Central memory CD4-positive, alpha-beta T cell (primary cell): ENCODE measurements at places on chromosomes 3 and 15.

DNA sequence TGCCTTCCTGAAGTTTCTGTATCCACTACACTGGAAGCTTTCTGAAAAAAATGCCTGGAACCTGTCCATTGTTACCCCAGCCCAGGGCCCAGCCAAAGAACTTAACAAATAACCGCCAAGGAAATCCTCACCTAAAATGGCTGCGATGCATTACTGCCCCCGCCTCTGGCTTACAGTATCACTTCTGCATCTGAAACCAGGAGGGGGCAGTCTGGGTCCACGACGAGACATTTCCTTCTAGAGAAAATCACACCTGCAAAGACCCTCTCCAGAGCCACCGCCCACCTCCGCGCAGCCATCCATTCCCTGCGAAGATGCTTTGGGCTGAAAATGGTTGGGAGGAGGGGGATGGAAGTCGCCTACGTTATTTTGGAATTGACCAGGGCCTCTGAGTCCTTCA is 22.4 kb upstream of the CELF6 start:
- DNase-seq = peak; percentile 8

- no peak for DNase-seq
These were observed 43.1 kb downstream of the AMOTL2 start for GRCh38 chr3:134330883-134331810.

- no peak for DNase-seq
These were observed 1042.3 kb downstream of the DIPK2A start for GRCh38 chr3:145013931-145014330.

GRCh38 chr15:50238255-50238654 is 27.3 kb downstream of the HDC start:
- DNase-seq = no peak

- no peak for DNase-seq
These were observed 272.7 kb downstream of the RPLP1 start for GRCh38 chr15:69725275-69725674.

- DNase-seq = no peak
These were observed 172.0 kb upstream of the CD96 start for GRCh38 chr3:111369958-111370357.

- DNase-seq = no peak
These were observed 212.8 kb upstream of the C2CD4B start for GRCh38 chr15:62377736-62378480.

GRCh38 chr3:126070146-126070545 is 13.8 kb downstream of the SLC41A3 start:
- DNase-seq = no peak

GRCh38 chr3:42501321-42501680 is 1.1 kb upstream of the VIPR1 start:
- DNase-seq = no peak

DNA sequence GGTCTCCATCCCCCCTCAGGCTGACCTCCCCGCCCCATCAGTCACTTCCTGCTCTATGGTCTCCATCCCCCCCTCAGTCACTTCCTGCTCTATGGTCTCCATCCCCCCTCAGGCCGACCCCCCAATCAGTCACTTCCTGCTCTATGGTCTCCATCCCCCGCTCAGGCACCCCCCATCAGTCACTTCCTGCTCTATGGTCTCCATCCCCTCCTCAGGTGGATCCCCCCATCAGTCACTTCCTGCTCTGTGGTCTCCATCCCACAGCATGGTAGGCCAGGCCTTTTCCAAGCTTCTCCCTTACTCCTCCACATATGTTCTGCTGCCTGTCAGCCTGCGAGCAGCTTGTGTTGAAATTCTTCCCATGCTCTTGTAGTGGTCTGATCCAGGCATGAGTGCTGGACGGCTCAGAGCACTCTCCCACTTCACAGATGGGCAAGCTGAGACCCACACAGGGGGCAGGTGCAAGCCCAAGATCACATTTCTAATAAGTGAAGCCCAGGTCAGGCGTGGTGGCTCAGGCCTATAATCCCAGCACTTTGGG is 36.8 kb downstream of the BDH1 start:
- DNase-seq = no peak

DNA sequence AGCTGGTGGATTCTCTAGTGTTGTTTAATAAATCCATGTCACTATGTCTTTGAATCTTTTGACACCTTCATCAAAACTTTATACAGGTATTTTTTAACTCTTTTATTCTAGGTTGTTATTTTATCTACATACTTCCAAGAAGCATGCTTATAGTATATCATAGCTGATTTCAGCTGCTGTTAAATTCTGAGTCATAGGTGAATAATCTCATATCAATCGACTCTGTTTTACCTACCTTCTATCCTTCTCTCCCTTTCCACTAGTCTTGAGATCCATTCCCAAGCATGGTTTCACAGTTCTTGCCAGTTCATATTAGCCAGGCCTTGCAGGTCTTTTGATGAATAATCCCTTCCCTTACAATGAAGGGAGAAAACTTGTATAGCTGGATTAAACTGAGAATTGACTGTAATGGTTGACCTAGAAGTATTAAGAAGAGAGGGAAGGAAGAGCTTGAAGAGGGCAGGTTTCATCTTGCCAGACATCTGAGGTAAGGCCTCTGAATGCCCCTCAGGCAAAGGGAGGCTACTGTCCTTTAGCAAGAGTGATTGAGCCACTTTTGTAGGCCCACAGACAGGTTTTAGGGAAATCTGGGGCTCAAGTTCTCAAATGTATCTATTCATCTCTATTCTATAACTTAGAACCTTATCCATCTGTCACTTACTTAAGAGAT is 146.4 kb downstream of the EPHA6 start:
- DNase-seq = no peak

- DNase-seq = no peak
These were observed 10.9 kb downstream of the KCNAB1 start for GRCh38 chr3:156131241-156131640.

DNA sequence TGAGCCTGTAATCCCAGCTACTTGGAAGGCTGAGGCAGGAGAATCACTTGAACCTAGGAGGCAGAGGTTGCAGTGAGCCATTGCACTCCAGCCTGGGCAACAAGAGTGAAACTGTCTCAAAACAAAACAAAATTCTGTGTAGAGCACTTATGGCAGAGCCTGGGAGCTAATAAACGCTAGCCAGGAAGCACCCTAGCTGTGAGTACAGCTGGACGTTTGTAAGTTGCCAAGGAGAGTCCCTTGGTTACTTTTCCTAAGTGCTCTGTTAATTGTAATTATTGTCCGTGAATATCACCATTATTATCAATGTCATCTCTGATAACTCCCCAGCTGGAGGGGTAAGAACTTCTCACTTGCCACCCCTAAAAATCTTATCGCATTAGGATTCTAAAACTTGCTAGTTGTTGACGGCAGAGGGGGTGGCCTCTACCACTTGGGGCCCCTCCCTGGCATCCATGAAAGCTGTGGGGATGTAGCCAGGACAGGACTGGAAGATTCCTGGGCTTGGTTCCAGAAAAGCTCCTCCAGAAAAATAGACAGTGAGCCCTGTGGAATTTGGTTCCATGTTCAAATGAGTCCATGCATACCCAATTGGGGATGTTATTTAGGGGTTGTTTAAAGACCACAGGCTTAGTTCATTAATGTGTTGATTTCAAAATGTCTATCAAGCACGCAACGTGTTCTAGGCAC is 9.9 kb upstream of the KLHL25 start:
- DNase-seq = no peak

GRCh38 chr3:192826214-192827006 is 91.2 kb downstream of the MB21D2 start:
- DNase-seq = no peak

DNA sequence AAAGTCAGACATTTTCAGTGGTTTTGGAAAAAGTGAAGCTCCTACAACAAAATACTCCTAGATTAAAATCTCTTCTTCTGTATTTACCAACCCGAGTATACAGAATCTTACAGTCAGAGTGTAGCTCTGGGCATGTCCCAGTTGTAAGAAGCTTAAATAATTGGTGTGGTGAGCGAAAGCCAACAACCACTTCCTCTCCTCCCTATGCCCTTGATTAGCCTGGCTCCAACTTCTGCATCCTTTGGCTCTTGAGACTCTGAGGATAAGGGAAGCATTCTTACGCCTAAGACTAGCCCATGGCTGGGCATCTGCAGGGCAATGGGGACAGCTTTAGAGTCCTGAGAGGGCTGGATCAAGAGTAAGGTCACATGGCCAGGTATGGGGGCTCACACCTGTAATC is 25.5 kb downstream of the RFT1 start:
- DNase-seq = no peak

- DNase-seq = no peak
These were observed 17.1 kb downstream of the MGLL start for GRCh38 chr3:127805026-127805753.

DNA sequence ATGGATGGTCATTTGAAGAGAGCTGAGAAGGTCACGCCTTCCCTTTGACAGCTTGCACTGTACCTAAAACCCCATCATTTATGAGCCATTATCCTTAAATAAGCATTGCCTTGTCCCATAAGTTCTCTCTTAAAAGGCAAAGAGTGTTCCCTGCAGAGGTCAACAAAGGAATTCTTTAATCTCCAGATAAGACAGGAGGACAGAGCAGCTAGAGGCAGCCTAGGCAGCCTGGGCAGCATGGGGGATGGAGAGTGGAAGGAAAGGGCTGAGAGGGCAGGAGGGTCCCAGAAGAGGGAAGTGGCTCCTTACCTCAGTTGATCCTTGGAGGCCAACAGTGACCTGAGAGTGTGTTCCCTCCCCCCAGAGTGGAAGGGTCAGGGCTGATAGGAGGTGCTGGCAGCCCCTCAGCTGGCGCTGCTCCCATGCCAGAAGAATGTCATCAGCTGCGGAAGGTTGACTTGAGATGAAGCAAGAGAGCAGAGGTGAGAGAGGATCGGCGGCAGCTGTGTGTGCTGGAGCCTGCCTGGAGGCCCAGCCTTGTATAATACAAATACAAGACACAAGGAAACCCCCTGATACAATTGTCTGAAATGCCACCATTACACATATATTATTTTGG is 12.8 kb downstream of the KBTBD13 start:
- no peak for DNase-seq

DNA sequence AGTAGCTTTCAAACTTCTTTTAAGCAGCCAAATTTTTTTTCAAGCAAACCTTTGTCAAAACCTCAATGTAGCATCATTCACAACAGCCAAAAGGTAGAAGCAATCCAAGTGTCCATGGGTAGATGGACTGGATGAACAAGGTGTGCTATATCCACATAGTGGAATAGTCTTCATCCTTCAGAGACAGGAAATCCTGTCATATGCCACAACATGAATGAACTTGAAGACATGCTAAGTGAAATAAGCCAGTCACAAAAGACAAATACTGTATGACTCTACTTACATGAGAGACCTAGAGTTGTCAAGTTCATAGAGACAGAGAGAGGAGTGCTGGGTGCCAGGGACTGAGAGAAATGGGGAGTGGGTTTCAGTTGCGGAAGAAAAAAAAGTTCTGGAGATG is 87.6 kb downstream of the SRGAP3 start:
- DNase-seq = no peak

GRCh38 chr3:129615751-129616281 is 9.3 kb upstream of the PLXND1 start:
- DNase-seq = no peak

- no peak for DNase-seq
These were observed 93.1 kb downstream of the GMPS start for GRCh38 chr3:155963570-155963969.

DNA sequence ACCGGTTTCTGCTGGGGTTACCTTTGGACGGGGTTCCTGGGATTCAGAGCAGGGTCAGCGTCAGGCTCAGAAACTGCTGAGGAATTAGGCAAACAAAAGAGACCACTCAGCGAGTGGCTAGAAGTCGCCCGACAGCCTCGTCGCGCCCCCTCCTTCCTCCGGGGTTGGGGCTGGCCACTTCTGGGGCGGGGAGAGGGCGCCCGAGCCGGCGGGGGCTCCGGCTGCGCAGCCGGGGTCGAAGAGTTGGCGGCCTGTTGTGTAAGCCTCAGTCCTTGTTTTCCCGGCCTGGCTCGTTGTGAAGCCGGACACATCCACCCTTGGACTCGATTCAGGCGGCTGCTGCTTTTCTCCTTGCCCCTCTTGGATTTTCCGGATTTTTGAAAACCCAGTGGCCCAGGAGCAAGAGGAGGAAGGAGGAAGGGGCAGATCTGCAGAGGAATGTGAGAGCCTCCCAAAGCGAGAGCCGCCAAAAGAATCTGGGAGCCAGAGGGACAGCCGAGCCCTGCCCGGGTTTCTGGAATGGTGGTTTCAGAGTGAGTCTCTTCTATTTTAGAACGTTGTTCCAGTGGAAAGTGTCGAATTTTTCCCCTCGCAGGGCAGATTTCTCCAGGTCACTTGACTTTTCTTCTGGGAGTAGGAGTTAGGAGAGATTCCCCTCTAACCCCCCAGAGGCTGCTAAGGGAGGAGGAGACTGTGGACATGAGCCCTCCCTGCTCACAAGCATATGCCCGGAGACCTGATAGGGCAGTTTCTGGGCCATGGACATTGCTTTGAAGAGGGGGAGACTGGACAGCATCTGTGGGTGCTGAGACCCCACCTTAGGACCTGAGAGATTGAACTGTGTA is 666 bp downstream of the SNX33 start:
- no peak for DNase-seq

- DNase-seq = no peak
These were observed 15.5 kb downstream of the LNP1 start for GRCh38 chr3:100416863-100417262.

DNA sequence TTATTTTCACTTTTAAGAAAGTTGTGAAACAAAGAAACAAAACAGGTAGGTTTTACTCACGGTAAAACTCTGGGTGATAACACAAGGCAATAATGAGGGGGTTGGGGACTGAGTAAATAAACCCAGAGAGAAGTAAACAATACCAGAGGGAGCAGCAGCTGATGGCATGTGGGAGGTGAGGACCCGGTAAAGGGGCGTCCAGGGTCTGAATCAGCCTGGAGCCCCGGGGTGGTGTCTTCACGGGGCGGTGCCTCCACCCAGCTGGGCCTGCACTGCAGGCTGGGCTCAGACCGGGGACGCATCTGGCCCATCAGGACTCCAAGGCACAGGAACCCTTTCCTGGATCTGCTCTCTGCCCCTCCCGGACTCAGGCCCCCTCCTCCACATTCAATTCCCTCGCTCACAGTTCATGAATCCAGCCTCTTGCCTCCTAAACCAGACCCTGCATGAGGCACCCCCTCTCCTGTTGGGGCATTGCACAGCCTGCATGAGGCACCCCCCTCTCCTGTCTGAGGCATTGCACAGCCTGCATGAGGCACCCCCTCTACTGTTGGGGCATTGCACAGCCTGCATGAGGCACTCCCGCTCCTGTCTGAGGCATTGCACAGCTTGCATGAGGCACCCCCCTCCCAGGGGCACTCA is 73.9 kb upstream of the MFGE8 start:
- no peak for DNase-seq

- DNase-seq = no peak
These were observed 75.8 kb upstream of the OSTN start for GRCh38 chr3:191123231-191123630.

DNA sequence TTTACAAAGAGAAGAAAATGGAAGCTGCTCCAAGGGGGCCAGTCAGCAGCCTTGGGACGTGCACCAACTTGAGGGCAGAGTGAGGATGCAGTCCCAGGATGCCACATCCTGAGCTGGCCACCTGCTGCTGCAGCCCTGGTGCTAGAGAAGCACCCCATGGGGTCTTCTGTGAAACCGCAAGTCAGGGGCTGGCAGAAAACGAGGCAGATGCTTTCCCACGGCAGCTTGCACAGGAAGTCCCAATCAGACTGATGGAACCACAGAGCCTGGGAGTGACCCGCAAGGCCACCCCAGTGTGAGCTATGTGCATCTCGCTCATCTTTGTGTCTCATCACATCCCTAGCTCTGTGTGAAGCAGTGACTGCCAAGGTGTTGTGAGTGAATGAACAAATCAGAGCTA is 76.5 kb downstream of the NUP210 start:
- no peak for DNase-seq
